GM23248 (cell line): ENCODE measurements at places on chromosomes 4 and X. TPM values are rescaled to one million over a fixed set of nuclear protein-coding genes. Genes with fewer than 3 reads are reported as not detected.

The STARD8 gene
- 2.4 and 4.9 TPM in 2 replicates for total RNA-seq

The MTNR1A gene
- total RNA-seq: not detected in 2 replicates

DNA sequence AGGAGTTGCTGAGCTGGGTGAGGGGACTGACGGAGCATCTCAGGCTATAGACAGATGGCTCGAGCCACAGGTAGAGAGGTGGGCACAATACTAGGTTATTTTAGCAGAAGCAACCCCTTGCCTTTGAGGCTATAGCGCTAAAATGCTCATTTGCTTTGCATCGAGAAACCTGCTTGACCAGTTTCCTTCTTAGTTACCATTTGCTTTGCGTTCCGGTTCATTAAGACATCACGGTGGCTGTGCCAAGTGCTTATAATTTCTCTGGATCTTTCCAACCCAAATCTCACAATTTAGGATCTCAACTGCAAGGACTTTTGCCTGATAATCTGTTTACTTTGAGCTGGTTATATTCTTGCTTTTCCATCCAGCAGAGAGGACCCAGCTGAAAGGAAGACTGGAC is 40.8 kb downstream of the DLG3 start:
- no peaks in the 10 kb centered on the region for H3K36me3 ChIP-seq
- no peak overlapping the region for H3K4me3 ChIP-seq
- no peak for DNase-seq
- H3K27ac ChIP-seq: no peak overlapping the region
- H3K27me3 ChIP-seq: no peaks in the 10 kb centered on the region
- no peaks in the 10 kb centered on the region for H3K4me1 ChIP-seq

The HGFAC gene
- not detected in 2 replicates for total RNA-seq

DNA sequence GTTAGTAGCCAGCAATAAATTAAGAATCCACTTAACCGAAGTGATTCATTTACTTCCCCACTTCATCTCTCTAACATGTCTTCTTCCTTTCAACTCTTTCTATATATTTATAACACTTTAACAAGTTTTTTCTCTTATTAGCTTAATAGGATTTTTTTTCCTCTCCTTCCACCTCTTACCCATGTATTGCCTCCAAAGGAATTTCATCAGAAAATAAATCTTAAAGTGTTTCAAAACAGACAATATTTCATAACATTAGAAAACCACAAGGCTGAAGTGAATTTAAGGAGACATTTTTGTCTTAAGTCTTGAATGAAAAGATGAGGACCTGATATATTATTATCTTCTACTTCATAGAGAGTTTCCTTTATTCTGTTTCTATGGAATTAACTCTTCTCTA is 101.5 kb downstream of the PDGFC start:
- no peaks in the 10 kb centered on the region for H3K36me3 ChIP-seq
- DNase-seq: peak; percentile 29
- H3K4me3 ChIP-seq: no peak overlapping the region
- H3K27me3 ChIP-seq: no peaks in the 10 kb centered on the region

The GLA gene
- 27.1 and 36.6 TPM in 2 replicates for total RNA-seq

GRCh38 chr4:144350706-144351105 is 210.2 kb upstream of the GYPA start:
- H3K27ac ChIP-seq: no peak overlapping the region
- no peaks in the 10 kb centered on the region for H3K4me1 ChIP-seq
- H3K27me3 ChIP-seq: peaks cover 48% of the 10 kb centered on the region

- DNase-seq: no peak
- H3K4me3 ChIP-seq: no peak overlapping the region
- no peaks in the 10 kb centered on the region for H3K4me1 ChIP-seq
- H3K36me3 ChIP-seq: no peaks in the 10 kb centered on the region
These were observed 657.2 kb upstream of the DIAPH2 start for GRCh38 chrX:96027407-96027806.

- H3K4me1 ChIP-seq: peaks cover 12% of the 10 kb centered on the region; the same call in 1 of the 2 replicates
- H3K27ac ChIP-seq: peak overlapping the region; percentile 33; the same call in 1 of the 2 replicates
- peak; percentile 86 for DNase-seq
- H3K27me3 ChIP-seq: no peaks in the 10 kb centered on the region
These were observed 101.2 kb downstream of the ZNF674 start for GRCh38 chrX:46444011-46444410.

The MAGED2 gene
- total RNA-seq: 251 and 253 TPM in 2 replicates

GRCh38 chrX:136528645-136529315 is 3.2 kb upstream of the VGLL1 start:
- H3K4me3 ChIP-seq: no peak overlapping the region
- H3K27ac ChIP-seq: no peak overlapping the region
- H3K36me3 ChIP-seq: no peaks in the 10 kb centered on the region
- H3K27me3 ChIP-seq: no peaks in the 10 kb centered on the region

- no peaks in the 10 kb centered on the region for H3K36me3 ChIP-seq
- DNase-seq: peak; percentile 77
- H3K27ac ChIP-seq: peak overlapping the region; percentile 37
- H3K4me1 ChIP-seq: peaks cover 14% of the 10 kb centered on the region
- no peaks in the 10 kb centered on the region for H3K27me3 ChIP-seq
- no peak overlapping the region for H3K4me3 ChIP-seq
These were observed 863 bp upstream of the XPNPEP2 start for GRCh38 chrX:129737916-129738315.

DNA sequence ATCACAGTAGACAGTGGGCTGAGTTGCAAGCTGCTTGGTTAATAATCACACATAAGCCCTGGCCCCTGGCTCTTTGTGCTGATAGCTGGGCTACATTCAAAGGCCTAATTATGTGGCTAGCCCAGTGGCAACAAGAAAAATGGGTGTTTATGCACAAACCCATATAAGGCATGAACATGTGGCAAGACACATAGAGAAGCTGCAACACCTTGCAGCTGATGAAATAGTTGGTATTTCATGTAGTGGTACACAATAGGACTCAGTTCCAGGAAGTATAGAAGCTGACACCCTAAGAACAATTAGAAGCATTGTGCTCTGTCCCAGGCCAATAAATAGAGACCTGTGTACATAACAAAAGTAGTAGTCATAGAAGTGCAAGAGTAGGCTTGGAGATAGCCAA is 14.6 kb upstream of the ZNF630 start:
- no peak for DNase-seq
- H3K4me1 ChIP-seq: no peaks in the 10 kb centered on the region
- no peaks in the 10 kb centered on the region for H3K36me3 ChIP-seq
- H3K27ac ChIP-seq: no peak overlapping the region
- no peak overlapping the region for H3K4me3 ChIP-seq

DNA sequence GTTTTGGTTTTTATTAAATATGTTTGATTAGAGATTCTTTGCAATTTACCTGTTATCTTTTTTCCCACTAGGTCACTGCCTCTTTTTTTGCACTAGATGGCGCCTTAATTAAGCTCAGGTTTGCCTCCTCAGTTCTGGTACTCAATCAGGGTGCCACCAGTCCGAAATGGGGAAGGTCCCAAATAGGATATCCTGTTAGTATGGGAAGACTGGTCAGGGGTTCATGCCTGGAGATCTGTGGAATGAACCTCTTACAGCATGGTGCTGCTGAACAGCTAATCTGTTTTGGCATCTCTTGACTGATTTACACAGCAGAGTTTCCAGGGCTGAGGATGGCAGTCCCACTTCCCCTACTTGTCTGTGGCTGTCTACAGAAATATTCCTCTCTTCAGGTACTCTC is 24.2 kb upstream of the VSIG1 start:
- H3K27ac ChIP-seq: no peak overlapping the region
- no peaks in the 10 kb centered on the region for H3K36me3 ChIP-seq
- no peaks in the 10 kb centered on the region for H3K4me1 ChIP-seq
- peak; percentile 13 for DNase-seq
- no peaks in the 10 kb centered on the region for H3K27me3 ChIP-seq
